Right hindlimb (tissue), 1 donor: ENCODE measurements at places on chromosomes 7 and 10.

GRCh38 chr7:102042016-102042656, 224.7 kb downstream of the CUX1 start:
- DNase-seq = no peak

DNA sequence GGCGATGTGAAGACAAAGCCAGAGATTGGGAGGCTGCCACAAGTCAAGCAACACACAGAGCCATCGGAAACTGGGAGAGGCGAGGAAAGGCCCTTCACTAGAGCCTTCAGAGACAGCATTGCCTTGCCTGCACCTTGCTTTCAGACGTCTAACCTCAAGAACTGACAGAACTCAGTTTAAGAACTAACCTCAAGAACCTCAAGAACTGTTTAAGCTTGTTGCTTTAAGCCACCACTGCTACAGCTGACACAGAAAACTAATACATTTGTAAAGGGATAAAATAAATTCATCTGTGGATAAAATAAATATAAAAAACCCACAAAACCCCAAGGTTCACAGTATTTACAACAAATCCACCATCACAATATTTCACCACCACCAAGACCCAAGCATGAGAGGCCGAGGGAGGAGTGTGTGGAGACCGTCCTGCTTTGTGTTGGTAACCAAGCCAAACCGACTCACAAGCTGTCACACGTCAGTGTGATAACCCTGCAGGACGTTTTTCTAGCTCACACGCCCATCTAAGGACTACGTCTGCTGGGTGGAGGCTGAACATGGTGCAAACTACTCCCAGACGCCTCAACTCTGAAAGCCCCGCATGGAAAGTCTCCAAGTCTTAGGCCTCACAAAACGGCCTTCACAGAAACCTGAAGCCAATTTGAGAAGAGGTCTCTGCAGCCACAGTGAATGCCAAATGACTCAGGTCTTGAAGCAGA, 116.8 kb downstream of the ABLIM1 start:
- DNase-seq = peak; percentile 88

DNA sequence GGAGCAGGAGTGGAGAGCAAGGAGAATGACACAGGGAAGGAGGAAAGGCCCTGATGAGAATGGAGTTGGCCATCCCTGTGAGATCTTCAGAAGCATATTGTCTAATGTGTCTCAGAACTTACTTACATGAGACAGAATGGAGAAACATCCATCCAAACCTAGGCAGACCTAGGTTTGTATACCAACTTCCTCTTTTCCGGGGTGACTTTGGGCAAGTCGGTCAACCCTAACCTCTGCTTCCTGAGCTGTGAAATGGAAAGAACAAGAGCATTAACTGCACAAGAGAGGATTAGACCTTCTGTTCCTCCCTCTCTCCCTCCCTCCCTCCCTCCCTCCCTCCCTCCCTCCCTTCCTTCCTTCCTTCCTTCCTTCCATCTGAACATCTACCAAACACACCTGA, 4.5 kb downstream of the GHRHR start:
- no peak for DNase-seq

GRCh38 chr10:480498-480927, 209.0 kb downstream of the DIP2C start:
- DNase-seq = no peak

DNA sequence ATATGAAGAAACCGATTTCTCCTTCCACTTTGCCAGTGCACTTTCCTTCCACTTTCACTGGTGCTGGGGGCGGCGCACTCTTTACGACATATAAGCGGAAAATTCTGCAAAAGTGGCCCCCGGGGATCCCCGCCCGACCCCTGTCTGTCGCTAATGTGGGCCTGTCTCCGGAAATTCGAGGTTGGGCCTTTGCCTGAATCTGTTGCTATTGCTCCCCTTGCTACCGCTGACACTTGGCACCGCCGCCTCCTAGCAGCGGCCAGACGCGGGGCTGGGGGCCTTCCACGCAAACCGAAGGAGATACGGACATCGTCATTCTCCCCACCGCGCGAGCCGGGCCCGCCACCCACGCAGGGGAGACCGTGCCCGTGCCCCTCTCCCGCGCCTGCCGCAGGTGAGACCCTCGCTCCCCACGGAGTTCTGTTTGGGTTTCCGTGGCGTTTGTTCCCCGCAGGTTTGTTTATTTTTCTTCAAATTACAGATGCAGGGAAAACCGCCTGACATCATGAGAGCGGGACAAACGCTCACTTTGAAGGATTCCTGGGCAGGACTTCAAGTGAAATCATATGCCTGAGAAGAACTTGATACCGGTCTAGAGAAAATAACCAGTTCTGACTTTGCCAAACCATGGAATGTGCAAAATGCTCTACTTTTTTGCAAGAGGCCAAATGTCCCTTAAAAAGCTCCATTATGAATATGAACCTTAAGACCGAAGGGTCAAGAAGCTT, 5.0 kb downstream of the TWIST1 start:
- peak; percentile 59 for DNase-seq

- DNase-seq = no peak
These were observed 12.4 kb downstream of the CTBP2 start for GRCh38 chr10:125147971-125148439.

DNA sequence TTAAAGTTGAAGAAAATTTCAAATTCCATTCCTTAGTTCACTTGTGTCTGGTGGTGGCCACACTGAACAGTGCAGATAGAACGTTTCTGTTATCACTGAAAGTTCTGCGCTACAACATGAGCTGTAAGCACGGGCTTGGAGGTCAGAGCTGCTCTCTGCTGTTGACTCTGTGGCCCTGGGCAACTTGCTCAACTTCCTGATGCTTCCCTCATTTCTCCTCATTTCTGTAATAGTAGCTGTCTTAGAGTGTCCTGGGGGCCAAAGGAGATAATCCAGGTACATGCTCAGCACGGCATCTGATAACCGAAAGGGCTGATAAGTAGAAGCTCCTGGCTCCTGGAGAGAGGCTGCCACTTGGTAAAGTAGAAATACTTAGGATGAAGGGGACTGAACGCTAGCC, 92.3 kb upstream of the DUSP5 start:
- no peak for DNase-seq

DNA sequence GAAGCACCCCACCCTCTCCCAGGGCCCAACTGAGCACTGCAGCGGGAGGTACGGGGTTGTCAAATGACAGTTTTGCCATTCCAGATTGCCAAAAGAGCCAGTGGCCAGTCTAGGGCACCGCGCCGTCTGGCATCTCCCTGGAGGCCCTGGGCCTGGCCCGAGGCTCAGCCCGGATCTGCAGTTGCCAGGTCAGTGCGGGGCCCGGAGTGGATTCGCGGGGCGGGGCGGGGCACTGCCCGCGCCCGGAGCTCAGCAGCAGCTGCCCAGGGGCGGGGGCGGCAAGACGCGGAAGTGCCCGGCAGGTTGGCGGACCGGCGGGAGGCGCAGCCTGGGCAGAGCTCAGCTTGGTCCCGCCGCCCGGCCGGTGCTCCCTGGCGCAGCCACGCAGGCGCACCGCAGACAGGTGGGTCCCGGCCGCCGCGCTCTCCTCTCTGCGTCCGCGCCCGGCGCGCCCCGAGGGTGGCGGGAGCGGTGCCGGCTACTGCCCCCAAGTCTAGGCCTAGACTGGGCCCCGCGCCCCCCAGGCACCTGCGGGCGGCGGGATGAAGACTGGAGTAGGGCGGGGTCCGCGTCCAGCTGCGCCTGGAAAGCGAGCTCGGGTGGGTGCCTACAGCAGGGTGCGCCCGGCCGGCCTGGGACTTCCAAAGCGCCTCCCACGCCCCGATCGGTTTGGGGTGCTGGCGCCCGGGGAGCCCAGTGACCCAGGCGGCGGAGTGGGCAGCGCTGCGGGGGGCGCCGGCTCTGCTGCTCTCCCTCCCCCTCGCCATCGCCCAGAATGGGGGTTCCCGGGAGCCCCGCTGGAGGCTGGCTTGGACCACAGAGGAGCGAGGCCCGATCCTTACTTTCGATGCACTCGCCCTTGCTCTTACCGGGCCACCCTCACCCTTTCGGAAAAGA, at the start of gene IRF5:
Gene IRF5 (plus strand): TSS at position 281 of the 897 bp plus-strand sequence. CDS start 4,155 bp downstream, outside the sequence.
- no peak for DNase-seq
